ENCODE measurements at places on chromosomes 1 and 21. TPM values are rescaled to one million over a fixed set of nuclear protein-coding genes. Genes with fewer than 3 reads are reported as not detected.

DNA sequence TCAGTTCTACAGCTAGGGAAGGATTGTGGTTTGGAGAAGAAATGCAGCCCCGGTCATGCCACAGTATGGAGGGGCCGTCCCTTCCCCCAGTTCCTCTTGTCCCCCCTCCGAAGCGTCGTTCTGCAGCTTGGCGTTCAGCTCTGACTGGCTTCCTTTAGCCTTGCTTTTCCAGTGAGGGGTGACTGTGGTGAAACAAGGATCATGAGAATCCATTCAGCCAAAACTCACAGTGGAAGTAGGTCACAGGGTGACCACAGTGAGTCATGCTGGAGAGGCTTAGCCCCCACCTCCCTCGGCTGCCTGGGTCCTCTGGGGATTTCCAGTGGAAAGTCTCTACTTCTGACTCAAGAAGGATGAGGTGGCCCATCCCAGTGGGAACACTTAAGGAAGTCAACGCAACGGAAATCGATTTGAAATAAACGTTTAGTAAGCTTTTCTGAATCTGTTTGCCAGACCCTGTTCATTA, 37.3 kb upstream of the COL6A2 start:
- DNase-seq: peak; percentile 80

- no peak for DNase-seq
These were observed 90.8 kb upstream of the TNFSF4 start for GRCh38 chr1:173297798-173298391.

GRCh38 chr1:228284521-228284920, 76.7 kb downstream of the OBSCN start:
- DNase-seq: no peak

Gene CHI3L2
- total RNA-seq: 0.72 TPM

Gene SYDE2
- 56.8 TPM for total RNA-seq

Measured in umbilical cord (tissue), 2 donors.